ENCODE measurements at places on chromosomes 11 and 22.

DNA sequence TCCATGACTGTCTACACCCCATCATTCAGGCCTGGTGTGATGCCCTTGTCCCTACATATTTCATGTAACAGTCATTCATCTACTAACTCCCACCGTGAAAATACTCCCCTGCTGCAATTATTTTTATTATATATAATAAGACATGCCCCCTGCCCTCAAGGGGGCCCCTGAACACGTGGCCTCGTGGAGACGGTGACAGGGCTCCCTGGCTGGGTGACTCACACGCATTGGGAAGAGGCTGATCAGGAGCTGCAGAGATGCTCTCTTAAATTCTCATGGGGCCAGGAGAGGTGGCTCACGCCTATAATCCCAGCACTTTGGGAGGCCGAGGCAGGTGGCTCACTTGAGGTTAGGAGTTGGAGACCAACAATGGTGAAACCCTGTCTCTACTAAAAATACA lies 88.6 kb downstream of the ST3GAL4 start:
- no peak for DNase-seq

DNA sequence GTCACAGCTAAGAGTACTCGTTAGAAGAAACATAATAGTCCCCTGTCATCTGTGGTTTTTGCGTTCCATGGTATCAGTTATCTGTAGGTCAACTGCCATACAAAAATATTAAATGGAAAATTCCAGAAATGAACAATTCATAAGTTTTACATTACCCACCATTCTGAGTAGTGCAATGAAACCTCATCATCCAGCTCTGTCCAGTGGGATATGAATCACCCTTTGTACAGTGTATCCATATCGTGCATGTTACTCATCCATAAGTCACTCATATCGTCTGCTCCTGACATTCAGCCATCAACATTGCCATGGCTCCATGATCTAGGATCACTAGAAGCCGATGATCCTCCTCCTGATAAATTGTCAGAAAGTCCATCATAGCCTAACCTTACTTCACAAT lies 174.9 kb upstream of the C11orf87 start:
- DNase-seq, result no peak

DNA sequence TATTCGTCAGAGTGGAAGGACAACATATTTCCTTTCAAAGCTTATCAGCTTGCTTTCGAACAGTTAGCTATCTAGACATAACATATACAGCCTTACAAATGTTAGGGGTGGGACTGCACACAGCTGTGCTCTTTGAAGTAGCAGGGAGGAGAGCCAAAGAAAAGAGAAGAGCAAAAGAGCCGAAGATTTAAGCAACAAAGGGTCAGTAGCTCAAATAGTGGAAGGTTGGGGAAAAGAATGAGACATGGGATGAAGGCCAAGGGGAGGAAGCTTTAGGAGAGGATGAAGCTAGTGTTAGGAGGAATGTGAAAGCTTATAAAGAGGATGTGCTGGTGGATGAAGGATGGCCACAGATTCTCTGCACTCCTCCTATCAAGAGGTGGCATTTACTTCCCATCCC lies 31.8 kb upstream of the IGSF22 start:
- no peak for DNase-seq

DNA sequence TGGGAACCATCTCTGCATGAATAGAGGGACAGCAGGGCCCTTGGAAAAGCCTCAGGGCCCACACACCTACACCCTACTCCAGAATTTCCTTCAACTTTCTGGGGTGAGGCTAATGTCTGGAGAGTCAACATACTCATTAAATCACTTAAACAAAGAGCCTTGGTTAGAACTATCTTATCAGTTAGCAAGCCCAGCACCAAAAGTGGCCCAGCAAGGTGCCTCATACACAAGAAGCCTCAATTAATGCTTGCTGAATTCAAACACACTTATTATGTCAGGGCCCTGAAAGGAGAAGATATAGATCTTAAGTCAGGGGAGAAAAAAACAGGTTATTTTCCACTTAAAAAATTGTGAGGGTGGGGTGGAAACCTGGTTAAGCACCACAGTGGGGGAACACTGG lies 61.4 kb downstream of the C11orf58 start:
- DNase-seq, result no peak

DNA sequence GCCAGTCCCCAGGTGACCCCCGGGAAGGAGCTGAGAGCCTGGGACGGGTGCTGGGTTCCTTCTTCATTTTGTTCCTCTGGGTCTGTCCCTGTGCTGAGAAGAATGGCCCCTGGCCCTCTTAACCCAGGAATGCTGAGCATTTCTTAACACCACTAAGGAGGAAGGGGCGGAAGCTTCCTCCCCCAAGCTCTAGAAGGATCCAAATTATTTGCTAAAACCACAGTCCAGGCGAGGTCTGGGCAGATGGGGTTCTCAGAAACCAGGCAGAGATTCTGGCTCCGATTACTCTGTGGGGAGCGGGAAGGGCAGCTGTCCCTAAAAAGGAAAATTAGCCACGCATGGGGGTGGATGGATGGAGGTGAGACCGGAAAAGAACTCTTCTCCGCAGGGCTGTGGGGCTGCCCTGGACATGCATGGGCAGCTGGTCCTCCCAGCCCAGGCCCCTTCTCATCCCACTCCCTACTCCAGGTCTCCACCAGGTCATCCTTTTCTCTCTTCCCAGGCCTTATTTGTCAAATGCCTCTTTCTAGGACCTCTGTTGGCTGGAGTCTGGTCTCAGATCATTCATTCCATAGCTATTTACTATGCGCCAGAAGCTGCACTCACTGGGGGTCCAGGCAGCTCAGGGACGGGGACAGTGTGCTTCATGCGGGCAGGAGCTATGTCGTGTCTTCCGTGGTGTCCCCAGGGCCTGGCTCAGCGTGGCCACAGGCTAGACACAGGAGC lies 45.0 kb upstream of the MYH9 start:
- no peak for DNase-seq

GRCh38 chr11:121383716-121384115 lies 68.4 kb upstream of the SORL1 start:
- no peak for DNase-seq

- DNase-seq, result no peak
These were observed 12.2 kb downstream of the LGR4 start for GRCh38 chr11:27460158-27460978.

DNA sequence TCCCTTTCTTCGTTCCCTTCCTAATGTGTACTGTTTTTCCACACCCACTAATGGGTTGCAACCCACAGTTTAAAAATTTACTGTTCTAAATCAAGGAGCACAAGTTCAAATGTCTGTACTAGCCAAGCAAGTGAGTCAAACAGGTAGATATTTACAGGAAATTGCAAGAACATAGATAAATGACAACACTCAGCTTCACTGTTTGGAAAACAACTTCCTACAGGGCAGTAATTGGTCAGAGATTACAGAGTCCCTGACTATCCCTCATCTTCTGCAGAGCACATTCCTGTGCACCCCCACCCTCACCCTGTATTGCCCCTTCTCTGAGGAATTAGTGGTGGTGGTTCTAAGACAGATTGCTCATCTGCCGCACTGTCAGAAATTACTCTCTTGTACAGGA lies 1.9 kb downstream of the SERPING1 start:
- DNase-seq, result no peak

GRCh38 chr11:44621140-44621681 lies 55.7 kb downstream of the CD82 start:
- DNase-seq, result no peak

- DNase-seq, result no peak
These were observed 320.7 kb downstream of the TMEM135 start for GRCh38 chr11:87358461-87358860.

DNA sequence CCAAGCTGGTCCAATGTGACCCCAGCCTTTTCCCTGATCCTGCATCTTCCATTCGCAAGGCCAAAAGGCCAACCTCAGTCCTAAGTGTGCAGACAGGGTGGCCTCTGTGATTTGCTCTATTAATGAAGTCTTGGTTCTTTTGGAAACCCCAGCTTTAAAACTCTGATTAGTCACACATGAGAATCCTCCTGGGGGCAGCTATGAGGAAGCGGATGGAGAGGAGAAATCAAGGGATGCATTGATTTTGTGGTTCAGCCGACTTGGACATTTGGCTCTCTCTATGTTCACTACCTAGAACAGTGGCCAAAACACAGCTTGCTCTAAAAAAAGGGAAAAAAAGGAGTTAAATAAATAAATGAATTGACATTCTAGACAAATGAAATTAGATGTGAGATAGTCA lies 98.6 kb upstream of the USP47 start:
- DNase-seq, result no peak

DNA sequence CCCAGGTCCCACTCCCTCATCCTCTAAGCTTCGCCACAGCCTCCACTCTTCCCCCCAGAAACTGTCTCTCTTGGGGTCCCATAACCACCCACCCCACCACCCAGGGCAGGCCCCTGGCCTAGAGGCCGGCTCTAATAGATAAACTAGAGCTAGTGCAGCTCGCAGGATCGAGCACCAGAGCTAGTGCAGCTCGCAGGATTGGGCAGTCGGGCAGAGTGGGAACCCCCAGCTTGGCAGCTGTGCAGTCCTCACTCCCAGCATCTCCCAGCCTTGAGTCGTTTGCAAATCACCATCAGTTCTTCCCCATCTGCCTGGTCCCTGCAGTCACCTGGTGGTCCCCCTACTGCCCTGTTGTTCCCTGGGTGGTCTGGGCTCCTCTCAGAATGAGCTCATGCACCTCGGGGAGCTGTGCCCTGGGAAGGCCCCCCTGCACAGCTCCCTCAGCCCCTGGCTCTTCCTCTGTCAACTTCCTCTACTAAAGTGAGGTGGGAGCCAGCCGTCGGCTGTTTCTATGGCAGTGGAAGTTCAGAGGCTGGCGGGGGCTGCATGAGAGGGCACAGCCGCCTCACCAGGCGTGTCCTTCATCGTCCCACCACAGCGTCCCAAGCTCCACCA lies 15.5 kb upstream of the SHANK2 start:
- no peak for DNase-seq

- no peak for DNase-seq
These were observed 33.8 kb upstream of the LRRC32 start for GRCh38 chr11:76704171-76704948.

- DNase-seq, result no peak
These were observed 1172.1 kb upstream of the RAG2 start for GRCh38 chr11:37770145-37770544.

DNA sequence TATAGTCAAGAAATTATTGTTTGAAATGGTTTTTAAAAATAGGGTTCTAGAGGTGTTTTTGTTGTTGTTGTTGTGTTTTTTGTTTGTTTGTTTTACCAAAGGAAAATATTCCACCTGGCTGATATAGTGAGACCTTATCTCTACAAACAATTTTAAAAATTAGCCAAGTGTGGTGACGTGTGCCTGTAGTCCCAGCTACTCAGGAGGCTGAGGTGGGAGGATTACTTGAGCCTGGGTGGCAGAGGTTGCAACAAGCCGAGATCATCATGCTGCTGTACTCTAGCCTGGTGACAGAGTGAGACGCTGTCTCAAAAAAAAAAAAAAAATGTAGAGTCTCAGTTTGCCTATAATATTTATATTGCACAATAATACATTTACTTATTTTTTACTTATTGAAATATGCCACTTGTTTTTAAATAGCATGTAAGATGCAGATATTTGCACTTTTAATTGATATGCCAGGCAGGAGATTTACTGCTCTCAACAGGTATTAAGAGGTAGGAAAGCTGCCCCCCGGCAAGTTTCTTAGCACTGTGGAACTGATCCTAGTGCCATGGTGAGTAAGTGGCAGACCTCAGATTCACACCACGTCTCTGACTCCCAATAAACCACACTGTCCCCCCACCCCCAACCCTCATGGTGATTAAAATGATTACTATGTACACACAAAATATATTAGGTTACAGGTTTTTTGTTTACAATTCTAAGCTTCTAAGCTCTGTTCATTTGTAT lies 157.4 kb downstream of the TEAD1 start:
- no peak for DNase-seq

DNA sequence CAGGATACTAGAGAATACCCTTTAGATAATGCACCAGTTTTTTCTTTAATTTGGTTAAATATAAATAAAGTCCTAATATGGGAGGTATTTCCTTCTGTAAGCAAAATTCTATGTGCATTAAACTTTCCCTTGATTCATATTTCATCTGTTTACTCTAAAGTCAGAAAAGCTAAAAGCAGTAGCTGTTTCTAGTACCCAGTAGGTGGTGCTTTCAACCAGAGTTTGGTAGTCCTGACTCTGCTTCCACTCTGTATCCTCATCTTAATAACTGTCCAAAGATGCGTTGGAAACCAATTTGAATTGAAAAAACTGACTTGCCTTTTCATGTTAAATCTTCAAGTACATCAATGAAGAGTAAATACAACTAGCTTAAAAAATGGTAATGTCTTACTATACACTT lies 1065.2 kb downstream of the JRKL start:
- no peak for DNase-seq

GRCh38 chr11:92623055-92623454 lies 346.4 kb upstream of the MTNR1B start:
- DNase-seq, result no peak

GRCh38 chr11:126993599-126993998 lies 7.0 kb downstream of the KIRREL3 start:
- no peak for DNase-seq

- no peak for DNase-seq
These were observed 6.3 kb downstream of the FDX1 start for GRCh38 chr11:110435780-110436717.

- DNase-seq, result no peak
These were observed 15.3 kb downstream of the DDI1 start for GRCh38 chr11:104051778-104052177.

DNA sequence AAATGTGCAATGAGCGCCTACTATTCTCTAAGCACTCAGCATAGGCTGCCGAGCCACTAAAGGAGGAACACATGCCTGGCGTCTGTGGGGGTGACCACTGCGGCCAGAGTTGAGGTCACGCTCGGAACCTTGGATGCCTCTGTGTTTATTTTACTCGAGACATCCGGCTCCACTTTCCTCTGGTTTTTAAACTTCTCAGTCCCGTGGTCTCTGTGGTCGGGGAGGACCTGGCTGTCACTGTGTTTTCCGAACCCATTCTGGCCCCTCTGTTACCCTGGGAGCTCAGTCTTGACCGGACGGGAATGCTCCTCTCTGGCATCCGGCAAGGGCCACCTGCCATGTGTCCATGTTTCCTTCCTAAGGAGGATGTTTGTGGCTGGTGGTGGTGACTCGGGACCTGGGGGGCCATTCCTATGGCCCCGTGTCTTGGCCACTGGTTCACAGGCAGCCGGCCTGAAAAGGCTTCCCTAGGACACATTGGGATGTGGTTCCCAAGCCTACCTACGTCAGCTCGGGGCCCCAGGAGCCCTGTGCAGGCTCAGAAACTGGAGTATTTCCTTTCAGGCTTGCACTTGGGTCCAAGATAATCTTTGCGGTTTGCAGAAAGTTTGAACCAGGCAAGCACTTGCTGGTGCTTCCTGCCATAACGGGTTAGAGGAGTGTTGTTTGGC lies 46.7 kb upstream of the PARVG start:
- DNase-seq, result no peak

Data from stimulated activated CD8-positive, alpha-beta memory T cell treated with anti-CD3 and anti-CD28 coated beads, Interleukin-7, amount 100 ng/mL, for 24 hours (primary cell).